ENCODE measurements at places on chromosomes 6 and 20.

DNA sequence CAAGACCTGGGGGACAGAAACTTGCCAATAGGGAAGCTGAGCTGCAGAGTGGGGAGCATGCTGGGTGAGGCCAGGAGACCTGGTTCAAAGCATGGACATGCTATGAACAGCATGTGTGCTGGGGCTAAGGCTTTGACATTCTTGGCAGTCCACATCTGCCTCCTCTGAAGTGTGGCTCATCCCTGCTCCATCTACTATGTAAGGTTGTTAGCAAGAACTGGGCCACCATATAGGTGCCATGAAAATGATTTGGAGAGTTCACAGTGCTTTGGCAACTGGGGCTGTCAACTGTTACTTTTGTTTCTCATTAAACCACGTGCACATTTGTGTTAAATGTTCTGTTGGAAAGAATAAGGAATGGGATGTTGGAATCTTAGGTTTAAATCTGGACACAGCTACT is 311.1 kb downstream of the CDC5L start:
- DNase-seq: no peak

GRCh38 chr20:6165346-6165745 is 42.5 kb upstream of the FERMT1 start:
- no peak for DNase-seq

GRCh38 chr6:82178077-82178758 is 69.3 kb downstream of the IBTK start:
- DNase-seq: no peak

- DNase-seq: no peak
These were observed 70.7 kb upstream of the SCP2D1 start for GRCh38 chr20:18742841-18743240.

- no peak for DNase-seq
These were observed 51.5 kb downstream of the SLC23A2 start for GRCh38 chr20:4949833-4950178.

GRCh38 chr6:152598901-152599537 is 38.1 kb downstream of the SYNE1 start:
- no peak for DNase-seq

- DNase-seq: no peak
These were observed 90.9 kb downstream of the PRND start for GRCh38 chr20:4812641-4813075.

- DNase-seq: no peak
These were observed 93.3 kb downstream of the RNASET2 start for GRCh38 chr6:166862978-166863530.

DNA sequence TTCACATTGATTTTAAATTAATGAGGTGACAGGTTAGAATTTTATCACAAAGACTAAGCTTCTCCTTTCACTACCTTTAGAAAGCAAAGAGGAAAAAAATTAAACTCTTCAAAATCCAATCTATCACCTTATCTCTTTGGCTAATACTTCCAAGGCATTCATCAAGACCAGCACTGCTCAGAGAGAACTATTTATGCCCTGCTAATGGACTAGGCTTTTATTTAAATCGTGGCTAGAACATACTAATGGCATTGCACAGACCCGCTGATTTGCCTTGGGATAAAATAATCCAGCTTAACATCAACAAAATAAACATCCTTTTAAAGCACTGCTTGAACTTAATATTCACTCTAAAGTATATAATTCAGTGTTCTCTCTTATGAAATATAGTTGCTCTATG is 880.4 kb downstream of the HACE1 start:
- DNase-seq: no peak

GRCh38 chr20:37703035-37703845 is 9.4 kb downstream of the CTNNBL1 start:
- DNase-seq: no peak

DNA sequence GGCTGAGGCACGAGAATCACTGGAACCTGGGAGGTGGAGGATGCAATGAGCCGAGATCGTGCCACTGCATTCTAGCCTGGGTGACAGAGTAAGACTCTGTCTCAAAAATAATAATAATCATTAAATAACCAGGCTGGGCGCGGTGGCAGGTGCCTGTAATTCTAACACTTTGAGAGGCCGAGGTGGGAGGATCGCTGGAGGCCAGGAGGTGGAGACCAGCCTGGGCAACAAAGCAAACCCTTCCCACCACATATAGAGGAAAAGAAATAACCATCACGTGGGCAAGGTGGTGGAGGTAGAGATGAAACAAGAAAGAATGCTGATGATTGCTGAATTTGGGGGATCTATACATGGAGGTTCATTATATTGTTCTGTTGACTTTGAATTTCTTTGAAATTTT is 63.4 kb upstream of the PIM1 start:
- no peak for DNase-seq

DNA sequence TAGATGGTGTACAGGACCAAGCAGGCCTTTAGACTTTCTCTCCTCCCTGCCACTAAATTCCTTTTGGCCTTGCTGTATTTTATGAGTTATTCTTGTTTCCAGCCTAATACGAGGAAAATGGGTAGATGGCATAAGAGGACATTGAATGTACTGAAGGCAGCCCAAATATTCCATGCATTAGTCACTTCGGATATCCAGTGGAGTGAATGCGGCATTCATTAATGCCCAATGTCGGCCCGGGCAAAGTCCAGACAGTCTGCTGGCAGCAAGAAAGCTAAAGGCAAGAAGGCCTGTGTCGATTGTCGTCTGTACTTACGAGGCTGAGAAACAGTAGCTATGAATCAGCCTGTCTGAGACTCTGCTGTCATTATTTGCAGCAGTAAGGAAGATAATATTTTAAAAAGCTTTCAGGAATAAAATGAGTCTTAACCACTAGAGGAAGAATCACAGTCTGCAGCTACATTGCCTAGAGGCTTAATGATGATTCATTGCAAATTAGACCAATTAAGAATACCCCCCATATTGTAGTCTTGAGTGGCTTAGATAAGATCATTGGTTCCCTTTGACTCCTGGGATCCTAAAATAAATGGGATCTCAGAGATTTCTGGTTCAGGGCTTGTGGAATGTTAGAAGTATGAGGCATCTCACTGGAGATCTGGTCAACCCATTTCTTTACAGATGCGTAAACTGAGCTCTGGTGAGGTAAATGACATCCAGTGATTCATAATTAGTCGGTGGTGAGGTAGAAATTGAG is 534.1 kb upstream of the JAG1 start:
- no peak for DNase-seq

- DNase-seq: no peak
These were observed 53.1 kb upstream of the TMEM170B start for GRCh38 chr6:11484441-11484840.

DNA sequence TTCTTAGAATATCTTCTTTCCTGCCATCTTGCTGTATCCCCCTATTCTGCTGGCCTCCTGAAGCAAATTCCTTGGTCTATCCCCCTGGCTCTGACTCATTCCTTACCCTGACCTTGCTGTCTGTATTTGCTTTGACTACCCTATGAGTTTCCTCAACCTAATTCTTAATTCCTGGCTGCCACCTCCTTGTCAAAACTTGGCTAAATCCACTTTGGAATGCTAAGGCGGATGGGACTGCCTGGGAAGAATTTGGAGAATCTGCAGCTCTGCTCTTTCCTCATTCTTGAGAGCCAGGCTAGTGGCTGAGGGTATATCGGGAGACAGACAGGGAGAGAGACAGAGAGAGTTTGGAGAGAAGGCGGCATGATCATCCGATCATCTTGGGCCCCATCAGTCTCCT is 24.4 kb downstream of the CAP2 start:
- DNase-seq: no peak

DNA sequence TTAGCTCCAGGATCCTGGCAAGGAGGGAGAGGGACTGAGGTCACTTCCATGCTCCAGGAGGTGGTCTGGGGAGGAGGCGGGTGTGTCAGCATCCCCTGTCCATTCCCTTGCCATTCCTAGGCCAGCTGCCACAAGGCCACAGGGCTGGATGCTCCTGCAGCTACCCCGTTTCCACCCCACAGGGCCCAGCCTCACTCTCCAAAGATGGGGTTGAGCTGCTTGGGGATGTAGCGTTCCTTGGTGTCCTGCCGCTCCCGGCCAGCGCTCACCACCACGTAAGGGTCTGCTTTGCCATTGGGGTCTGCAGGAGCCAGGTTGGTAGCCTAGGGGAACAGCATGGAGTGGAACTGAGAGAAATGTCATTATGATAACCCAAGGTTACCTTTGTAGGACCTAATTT is 23.0 kb downstream of the ERGIC3 start:
- no peak for DNase-seq

- no peak for DNase-seq
These were observed 12.3 kb downstream of the CST5 start for GRCh38 chr20:23867152-23867776.

DNA sequence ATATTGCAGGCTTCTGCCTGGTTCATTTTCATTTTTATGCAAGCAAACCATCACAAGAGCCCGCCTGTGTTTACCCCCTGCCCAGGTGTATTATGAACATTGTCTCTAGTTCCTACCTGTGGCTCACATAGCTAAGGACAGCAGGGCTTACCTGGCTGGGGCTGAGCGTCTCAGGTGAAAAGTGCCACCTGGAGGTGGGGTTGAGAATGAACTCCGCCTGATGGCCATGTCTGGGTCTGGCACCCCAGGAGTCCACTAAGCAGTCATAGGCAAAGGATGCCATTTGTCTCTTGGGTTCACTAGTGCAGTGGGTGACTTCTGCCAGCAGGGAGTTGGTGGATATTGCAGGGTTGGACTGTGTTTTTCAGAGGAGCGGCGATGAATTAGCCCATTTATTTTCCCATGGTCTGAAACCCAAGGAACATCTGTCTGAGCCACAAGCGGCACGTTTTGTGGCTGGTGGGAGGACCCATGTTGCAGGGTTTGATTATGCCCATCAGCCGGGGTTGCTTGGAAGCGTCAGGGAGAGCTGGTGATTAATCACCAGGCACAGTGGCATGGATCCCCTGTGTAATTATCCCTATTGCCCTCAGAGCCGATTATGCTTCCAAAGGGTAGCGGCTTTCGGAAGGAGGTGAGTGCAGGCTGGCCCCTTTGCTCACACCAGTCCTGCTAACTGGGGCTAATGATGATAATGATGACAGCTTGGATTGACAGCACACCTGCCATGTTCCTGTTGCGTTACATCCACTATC is 92.1 kb downstream of the CDH26 start:
- DNase-seq: no peak

GRCh38 chr6:13163161-13163944 is 165.0 kb downstream of the TBC1D7 start:
- no peak for DNase-seq

- DNase-seq: no peak
These were observed 331.8 kb upstream of the BTBD3 start for GRCh38 chr20:11585752-11586352.

GRCh38 chr6:164062872-164063271 is 648.4 kb downstream of the QKI start:
- DNase-seq: no peak

- no peak for DNase-seq
These were observed 230.1 kb upstream of the SUPT3H start for GRCh38 chr6:45607798-45608197.

DNA sequence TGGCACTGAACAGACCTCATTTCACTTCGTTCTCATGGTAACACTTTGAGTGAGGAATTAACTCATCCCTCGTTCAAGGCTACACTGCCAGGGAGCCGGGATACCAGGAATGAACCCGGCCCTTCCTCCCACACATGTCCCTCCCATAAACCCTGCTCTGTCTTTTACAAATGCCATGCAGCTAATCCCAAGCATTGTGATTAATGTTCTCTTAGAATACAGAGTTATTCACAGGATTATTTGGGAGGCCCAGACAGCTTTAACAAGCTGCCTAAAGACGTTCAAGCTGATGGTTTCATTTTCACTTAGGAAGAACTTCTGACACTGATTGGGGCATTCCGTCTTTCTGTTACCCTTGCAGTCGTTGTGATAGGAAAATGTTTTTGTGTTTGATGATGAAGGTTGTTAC is 42.5 kb upstream of the CD83 start:
- DNase-seq: no peak

DNA sequence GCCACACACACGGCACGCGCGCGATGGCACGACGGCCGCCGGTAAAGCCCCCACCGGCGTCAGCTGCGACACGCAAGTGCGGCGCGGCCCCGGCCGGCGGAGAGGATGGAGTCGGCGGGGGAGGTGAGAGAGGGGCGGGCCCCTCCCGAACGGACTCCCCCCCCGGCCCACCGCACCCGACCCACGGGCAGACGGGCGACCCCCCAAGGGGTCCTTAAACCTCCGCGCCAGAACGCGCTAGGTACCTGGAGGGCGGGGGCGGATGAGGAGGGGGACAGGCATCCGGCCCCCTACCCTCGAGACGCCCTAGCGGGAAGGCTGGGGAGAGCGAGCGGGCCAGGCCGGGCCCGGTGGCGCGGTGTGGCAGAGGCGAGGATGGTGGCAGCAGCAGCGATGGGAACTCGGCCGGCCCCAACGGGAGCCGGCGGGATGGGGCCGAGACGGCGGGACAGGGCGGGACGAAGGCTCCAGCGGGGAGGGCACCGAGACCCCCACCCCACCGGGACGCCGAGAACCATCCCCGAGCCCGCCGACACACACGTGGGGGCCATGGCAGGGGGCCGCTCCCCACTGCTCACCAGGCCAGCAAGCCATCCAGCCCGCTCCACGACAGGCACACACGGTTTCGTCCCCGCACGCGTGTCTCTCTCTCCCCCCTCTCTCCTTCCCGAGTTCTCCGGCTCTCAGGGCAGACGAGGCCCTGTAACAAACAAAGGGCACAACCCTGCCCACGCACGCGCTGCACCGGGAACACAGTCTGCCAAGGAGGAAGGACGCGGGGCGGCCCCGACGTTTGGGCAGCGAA is 1515.4 kb upstream of the DEFB115 start:
- DNase-seq: no peak

- DNase-seq: no peak
These were observed 5.3 kb downstream of the MMUT start for GRCh38 chr6:49457771-49458170.

GRCh38 chr20:4063631-4064030 is 48.3 kb upstream of the RNF24 start:
- no peak for DNase-seq

- DNase-seq: no peak
These were observed 57.9 kb upstream of the DACT2 start for GRCh38 chr6:168377484-168377855.

DNA sequence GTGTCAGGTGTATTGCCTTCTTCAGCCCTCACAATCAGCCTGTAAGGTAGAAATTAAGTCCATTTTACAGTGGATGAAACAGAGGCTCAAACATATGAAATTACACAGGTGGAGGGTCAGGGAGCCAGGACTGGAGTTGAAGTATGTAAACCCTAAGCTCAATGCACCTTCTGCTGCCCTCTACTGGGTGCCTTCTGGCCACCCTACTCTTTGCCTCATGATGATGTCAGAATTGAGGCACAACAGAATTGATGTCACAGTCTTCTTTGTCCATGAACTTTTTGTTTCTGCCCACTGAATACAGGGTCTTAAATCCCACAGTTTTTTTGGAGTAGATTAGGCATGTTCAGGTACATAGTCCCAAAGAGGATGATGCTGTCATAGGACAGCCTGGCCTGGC is 400.8 kb upstream of the CHD6 start:
- no peak for DNase-seq

GRCh38 chr6:78231002-78231401 is 578.2 kb downstream of the MEI4 start:
- DNase-seq: no peak

GRCh38 chr6:118697554-118697953 is 46.2 kb upstream of the CEP85L start:
- no peak for DNase-seq

All from activated naive CD8-positive, alpha-beta T cell treated with anti-CD3 and anti-CD28 coated beads for 36 hours (primary cell).